Thymus (tissue), 14 donors: ENCODE measurements at places on chromosomes 7 and 10.

- H3K27me3 ChIP-seq: no peaks in the 10 kb centered on the region
- H3K4me3 ChIP-seq: no peak overlapping the region
- H3K27ac ChIP-seq: no peak overlapping the region
- no peaks in the 10 kb centered on the region for H3K36me3 ChIP-seq
Observed at GRCh38 chr7:50633414-50633710, 68.2 kb upstream of the DDC start.

GRCh38 chr10:7561985-7562384 lies 104.8 kb downstream of the ITIH5 start:
- no peaks in the 10 kb centered on the region for H3K36me3 ChIP-seq
- no peak overlapping the region for H3K27ac ChIP-seq
- no peak for DNase-seq
- H3K27me3 ChIP-seq: no peaks in the 10 kb centered on the region
- no peak overlapping the region for H3K4me3 ChIP-seq

DNA sequence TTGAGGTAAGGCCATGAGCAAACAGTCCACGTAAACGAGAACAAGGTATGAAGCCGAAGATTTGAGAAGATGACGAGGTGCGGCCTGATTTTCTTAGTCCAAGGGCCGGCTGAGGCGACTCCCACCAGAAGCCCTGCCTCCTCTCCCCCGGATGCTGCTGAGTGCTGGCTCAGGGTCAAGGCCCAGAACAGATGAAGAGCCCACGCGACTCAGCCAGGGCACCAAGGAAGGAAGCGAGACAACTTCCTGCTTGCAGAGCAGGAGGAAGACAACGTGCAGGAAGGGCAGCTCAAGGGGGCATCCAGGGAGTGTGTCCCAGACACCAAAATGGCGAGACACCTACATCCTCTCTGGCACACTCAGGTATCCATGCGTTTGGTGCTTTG lies 99.5 kb downstream of the CYTH3 start:
- DNase-seq: no peak
- H3K27me3 ChIP-seq: no peaks in the 10 kb centered on the region
- H3K4me1 ChIP-seq: no peaks in the 10 kb centered on the region
- H3K27ac ChIP-seq: no peak overlapping the region
- H3K36me3 ChIP-seq: peaks cover 10% of the 10 kb centered on the region

- H3K36me3 ChIP-seq: peaks cover 10% of the 10 kb centered on the region
- peaks cover 13% of the 10 kb centered on the region for H3K4me1 ChIP-seq
- peak overlapping the region; percentile 75 for H3K4me3 ChIP-seq
- peak; percentile 71 for DNase-seq
Observed at GRCh38 chr7:10940704-10941355, 32.8 kb upstream of the PHF14 start.

DNA sequence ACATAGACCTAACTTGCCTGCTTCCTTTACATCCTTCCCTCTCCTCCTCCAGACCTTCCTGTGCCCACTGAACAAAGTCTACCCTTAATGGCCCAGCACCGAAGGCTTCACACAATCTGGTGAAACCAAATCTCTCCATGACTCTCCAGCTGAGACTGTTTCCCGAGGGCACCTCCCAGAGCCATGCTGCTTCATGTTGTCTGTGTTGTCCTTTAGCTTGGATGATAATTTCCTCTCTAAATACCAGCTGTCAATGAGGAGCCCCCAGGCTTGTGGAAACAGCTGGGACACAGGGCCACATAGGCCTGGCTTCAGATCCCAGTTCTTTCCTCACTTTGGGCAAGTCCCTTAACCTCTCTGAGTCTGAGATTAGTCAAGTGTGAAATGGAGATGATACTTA lies 54.3 kb downstream of the DLD start:
- H3K4me1 ChIP-seq: no peaks in the 10 kb centered on the region
- H3K36me3 ChIP-seq: no peaks in the 10 kb centered on the region
- no peaks in the 10 kb centered on the region for H3K27me3 ChIP-seq
- H3K4me3 ChIP-seq: no peak overlapping the region
- no peak overlapping the region for H3K27ac ChIP-seq

DNA sequence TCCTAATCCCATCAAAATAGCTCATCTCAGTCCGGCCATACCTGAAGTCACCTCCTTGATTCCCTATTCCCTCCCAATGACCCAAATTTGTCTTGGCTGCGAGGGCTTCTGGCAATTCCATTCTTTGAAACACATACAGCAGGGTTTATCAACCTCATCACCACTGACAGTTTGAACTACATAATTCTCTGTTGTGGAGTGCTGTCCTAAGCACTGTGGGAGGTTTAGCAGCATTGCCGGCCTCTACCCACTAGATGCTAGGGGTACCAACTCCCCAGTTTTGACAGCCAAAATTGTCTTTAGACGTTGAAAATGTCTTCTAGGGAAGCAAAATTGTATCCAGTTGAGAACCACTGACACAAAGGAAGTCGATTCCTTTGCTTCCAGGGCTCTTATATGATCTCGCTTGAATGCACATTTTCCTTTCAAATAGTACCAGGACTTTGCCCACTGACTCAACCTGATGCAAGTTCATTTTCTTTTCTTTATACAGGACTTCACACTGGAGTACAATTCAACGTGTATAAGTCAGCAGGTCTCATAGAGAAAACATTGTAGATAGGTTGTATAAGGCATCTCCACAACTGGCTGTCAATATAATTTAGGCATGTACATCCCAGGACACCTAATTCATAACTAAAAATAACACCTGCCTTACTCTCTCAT lies 133.3 kb downstream of the STRA8 start:
- H3K27ac ChIP-seq: no peak overlapping the region
- no peaks in the 10 kb centered on the region for H3K36me3 ChIP-seq
- no peaks in the 10 kb centered on the region for H3K27me3 ChIP-seq
- no peak overlapping the region for H3K4me3 ChIP-seq
- no peaks in the 10 kb centered on the region for H3K4me1 ChIP-seq

- H3K27ac ChIP-seq: no peak overlapping the region
- no peak overlapping the region for H3K4me3 ChIP-seq
- no peaks in the 10 kb centered on the region for H3K36me3 ChIP-seq
- H3K4me1 ChIP-seq: peaks cover 66% of the 10 kb centered on the region
- no peaks in the 10 kb centered on the region for H3K27me3 ChIP-seq
Observed at GRCh38 chr10:88115968-88116367, 252.5 kb downstream of the PTEN start.

- H3K27me3 ChIP-seq: no peaks in the 10 kb centered on the region
- H3K27ac ChIP-seq: peak overlapping the region; percentile 18
- DNase-seq: no peak
- no peak overlapping the region for H3K4me3 ChIP-seq
- H3K36me3 ChIP-seq: no peaks in the 10 kb centered on the region
Observed at GRCh38 chr10:17003651-17004286, 125.8 kb downstream of the CUBN start.

GRCh38 chr7:18290223-18290622 lies 205.3 kb upstream of the HDAC9 start:
- H3K36me3 ChIP-seq: no peaks in the 10 kb centered on the region
- H3K27me3 ChIP-seq: no peaks in the 10 kb centered on the region
- H3K27ac ChIP-seq: no peak overlapping the region
- peak; percentile 16 for DNase-seq
- H3K4me3 ChIP-seq: peak overlapping the region; percentile 17
- peaks cover 8% of the 10 kb centered on the region for H3K4me1 ChIP-seq

GRCh38 chr7:41183741-41184140 lies 519.1 kb downstream of the INHBA start:
- no peaks in the 10 kb centered on the region for H3K4me1 ChIP-seq
- DNase-seq: no peak
- no peak overlapping the region for H3K27ac ChIP-seq

GRCh38 chr7:106216923-106217542 lies 67.8 kb downstream of the NAMPT start:
- DNase-seq: no peak
- H3K27ac ChIP-seq: no peak overlapping the region
- H3K4me3 ChIP-seq: no peak overlapping the region
- H3K36me3 ChIP-seq: no peaks in the 10 kb centered on the region

DNA sequence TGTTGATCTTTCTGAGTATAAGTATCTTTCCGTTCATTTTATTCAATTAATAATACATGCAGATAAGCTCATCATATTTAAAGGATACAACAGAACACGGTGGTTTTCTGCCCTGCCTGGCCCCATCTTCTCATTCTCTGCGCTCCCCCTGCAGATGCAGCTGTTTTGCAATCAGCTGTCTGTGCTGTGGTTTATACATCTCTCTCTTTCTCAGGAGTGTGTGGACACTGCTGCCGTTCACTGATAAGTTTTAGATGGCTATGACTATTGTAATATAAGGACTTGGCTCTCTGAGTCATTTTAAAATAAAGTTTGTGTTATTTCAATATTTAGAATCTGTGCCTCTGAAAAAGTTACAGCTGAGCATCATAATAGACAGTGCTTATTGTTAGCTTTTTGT lies 54.5 kb downstream of the CUL1 start:
- no peaks in the 10 kb centered on the region for H3K4me1 ChIP-seq
- DNase-seq: no peak
- no peak overlapping the region for H3K4me3 ChIP-seq
- H3K36me3 ChIP-seq: peaks cover 9% of the 10 kb centered on the region

DNA sequence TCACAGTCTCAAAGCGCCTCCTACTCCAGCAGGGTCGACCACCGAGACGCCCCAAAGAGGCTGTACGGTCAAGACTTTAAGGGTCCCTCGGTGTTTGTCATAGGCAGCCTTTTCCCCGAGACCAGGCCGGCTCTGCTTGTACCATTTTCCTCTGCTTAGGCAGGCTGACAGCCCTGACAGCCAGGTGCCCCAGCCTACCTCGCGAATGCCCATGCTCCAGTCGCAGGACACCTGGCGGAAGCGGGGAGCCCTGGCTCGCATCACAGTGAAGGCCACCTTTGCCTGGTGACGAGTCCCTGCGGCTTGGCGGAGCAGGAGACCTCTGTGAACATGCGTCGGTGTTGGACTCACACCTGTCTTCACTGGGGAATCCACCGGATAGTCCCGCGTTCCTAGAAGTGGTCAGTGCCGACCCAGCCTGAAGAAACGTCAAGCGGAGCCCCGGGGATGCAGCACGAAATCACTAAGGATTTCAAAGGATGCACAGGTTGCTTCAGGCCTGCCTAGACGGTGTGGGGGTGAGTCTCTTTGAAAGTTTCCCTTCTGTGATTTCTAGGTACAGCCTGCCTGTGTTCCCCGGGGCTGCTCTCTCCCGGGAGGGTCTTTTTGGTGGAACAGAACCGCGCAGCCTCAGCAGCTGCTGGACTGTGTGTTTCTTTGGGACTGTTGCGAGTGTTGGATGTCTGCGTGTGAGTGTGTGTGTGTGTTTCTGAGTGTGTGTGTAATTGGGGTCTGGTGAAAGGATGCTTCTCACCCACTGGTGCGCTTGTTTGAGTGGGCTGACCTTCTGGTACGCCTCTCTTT lies 30.5 kb upstream of the ZNF273 start:
- DNase-seq: no peak
- H3K27me3 ChIP-seq: no peaks in the 10 kb centered on the region
- H3K27ac ChIP-seq: no peak overlapping the region
- H3K36me3 ChIP-seq: no peaks in the 10 kb centered on the region

DNA sequence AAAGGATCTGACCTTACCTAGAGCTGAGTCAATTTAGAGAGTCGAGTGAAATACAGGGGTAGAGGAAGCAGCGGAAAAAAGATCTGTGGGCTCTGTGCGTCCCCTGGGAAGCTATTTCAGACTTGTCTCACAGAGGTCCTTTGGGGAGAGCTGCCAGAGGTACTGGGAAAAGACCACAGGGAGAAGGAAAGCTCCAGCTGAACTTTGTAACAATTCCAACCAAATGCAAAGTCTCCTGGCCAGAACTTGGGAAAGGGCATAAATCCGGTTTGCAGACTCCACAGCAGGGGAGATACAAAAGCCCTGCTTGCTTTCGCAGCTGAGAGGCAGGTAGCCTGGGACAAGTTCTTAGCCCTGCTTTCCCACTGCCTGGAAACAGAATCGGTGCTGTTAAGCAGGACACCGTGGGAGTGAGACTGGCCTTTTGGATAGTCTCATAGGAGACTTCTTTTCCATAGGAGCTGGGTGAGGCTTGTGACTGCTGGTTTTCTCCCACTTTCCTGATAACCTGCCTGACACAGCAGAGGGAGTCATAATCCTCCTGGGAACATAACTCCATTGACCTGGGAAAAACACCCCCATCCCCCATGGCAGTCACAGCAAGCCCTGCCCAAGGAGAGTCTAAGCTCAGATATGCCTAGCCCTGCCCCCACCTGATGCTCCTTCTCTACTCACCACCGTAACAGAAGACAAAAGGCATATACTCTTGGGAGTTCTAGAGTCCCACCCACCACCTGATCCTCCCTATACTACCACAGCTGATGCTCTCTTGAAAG lies 926.2 kb downstream of the KCNMA1 start:
- H3K27me3 ChIP-seq: no peaks in the 10 kb centered on the region
- no peak for DNase-seq
- H3K36me3 ChIP-seq: no peaks in the 10 kb centered on the region
- H3K4me3 ChIP-seq: no peak overlapping the region
- H3K27ac ChIP-seq: no peak overlapping the region

DNA sequence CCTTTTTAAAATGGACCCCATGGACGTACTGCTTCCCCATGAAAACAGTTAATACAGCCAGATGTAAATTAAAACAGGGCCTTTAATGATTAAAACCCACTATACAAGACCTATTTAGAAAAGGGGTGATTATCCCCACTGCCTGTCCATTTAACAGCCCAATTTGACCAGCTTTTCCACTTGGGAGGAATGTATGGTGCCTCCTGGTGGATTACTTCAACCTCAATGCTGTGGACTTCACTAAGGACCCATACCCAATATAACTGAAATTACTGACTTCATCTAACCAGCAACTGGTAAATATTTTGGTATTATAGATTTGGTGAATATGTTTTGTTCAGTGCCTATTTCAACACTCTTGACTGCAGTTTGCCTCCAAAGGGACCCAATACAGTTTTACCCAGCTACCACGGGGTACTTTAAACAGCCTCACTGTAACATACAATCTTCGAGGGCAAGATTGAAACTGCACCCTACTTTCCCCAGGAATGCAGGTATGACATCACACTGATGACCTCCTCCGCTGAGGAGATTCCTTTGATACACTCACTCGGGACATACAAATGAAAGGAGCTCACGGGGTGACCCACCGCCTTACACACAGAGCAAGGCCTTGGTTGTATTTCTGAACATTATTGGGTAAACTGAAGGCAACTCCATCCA lies 192.8 kb downstream of the DNAJC1 start:
- no peak overlapping the region for H3K27ac ChIP-seq
- H3K36me3 ChIP-seq: no peaks in the 10 kb centered on the region
- H3K27me3 ChIP-seq: no peaks in the 10 kb centered on the region
- no peak overlapping the region for H3K4me3 ChIP-seq
- H3K4me1 ChIP-seq: no peaks in the 10 kb centered on the region

GRCh38 chr10:51620131-51620530 lies 79.3 kb downstream of the CSTF2T start:
- H3K27ac ChIP-seq: no peak overlapping the region
- H3K4me1 ChIP-seq: no peaks in the 10 kb centered on the region
- no peaks in the 10 kb centered on the region for H3K27me3 ChIP-seq
- no peak for DNase-seq
- H3K36me3 ChIP-seq: no peaks in the 10 kb centered on the region
- H3K4me3 ChIP-seq: no peak overlapping the region

- no peaks in the 10 kb centered on the region for H3K27me3 ChIP-seq
- H3K4me3 ChIP-seq: no peak overlapping the region
- DNase-seq: no peak
- H3K4me1 ChIP-seq: no peaks in the 10 kb centered on the region
- no peak overlapping the region for H3K27ac ChIP-seq
- H3K36me3 ChIP-seq: no peaks in the 10 kb centered on the region
Observed at GRCh38 chr10:106392778-106393177, 771.7 kb downstream of the SORCS1 start.

- peaks cover 10% of the 10 kb centered on the region for H3K4me1 ChIP-seq
- H3K4me3 ChIP-seq: peak overlapping the region; percentile 54
- H3K36me3 ChIP-seq: no peaks in the 10 kb centered on the region
- DNase-seq: no peak
- H3K27ac ChIP-seq: no peak overlapping the region
Observed at GRCh38 chr10:97320480-97321031, 1.5 kb downstream of the FRAT1 start.
